Coronary artery (tissue), 2 donors: ENCODE measurements at places on chromosomes 4 and X.

- DNase-seq, result no peak
Observed at GRCh38 chr4:147638942-147639341, 21.7 kb downstream of the TMEM184C start.

DNA sequence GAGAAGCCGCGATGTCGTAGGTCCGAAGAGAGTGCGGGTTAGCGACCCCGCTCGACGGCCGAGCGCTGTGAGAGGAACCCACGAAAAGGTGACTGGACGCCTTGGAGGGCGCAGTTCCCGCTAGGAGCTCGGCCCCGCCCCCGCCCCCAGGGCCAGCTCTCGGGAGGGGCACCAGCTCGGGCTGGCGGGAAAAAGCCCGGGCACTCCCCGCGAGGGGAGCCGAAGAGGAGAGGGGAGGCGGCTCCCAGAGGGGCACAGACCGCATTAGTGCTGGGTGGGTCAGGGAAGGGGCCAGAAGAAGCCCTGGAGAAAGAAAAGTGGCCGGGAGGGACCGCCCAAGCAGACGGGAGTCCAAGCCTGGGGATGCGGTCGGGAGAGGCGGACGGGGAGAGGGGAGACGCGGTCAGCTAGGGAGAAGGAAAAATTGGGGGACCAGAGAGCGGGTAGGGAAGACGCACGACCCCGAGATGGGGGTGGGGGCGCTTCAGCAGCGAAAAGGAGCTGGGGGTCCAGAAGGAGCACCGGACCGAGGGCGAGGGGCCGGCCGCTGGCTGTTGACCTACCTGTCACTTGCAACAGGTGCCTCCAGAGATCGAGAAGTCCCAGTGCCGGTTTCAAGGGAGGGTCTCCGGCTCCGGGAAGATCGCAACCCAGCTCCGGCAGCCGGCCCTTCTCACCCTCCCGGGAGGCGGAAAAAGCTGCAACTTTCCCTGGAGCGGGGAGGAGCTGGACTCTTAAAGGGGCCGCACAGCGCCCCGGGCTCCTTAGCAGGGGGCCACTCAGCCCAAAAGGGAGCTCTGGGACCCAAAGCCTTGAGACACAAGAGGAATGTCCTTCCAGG is at the start of gene SYTL4:
Gene SYTL4 (minus strand): TSS at position 681 of the 841 bp plus-strand sequence. CDS start 30,084 bp downstream, outside the sequence.
- no peak for DNase-seq

DNA sequence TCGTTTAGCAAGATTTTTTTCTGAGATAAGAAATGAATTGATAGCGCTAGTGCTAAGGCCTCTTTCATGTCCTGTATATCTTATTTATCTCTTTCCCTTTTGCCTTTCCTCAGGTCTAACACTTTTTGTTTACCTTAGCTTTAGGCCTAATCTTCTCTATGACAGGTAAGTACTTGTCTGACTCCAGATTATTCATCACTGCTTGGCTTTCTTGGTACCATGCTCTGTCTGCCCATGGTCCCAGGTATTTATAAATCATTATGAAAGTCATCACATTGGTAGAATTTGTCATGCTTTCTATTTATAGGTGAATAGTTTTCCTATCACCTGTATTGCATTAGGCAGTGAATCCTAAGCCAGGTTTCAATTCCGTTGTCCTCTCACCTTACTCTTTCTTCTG is 99.5 kb upstream of the CTSO start:
- no peak for DNase-seq

GRCh38 chrX:79368441-79368840 is 1.3 kb upstream of the ITM2A start:
- DNase-seq, result no peak

DNA sequence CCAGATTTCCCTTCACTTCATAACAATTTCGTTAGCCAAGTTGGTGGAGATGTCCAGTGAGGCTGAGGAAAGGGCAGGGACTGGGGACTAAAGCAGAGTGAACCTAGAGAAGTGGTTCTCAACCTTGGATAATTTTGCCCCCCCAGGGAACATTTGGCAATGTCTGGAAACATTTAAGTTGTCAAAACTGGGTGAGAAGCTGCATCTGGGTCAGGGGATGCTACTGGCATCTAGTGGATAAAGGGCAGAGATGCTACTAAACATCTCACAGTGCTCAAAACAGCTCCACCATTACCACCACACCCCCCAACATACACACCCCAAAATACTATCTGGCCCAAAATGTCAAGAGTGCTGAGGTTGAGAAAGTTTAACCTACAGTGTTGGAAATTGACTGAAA is 32.0 kb upstream of the FGF16 start:
- no peak for DNase-seq

- DNase-seq, result no peak
Observed at GRCh38 chr4:121819216-121819965, 4.3 kb downstream of the CCNA2 start.

DNA sequence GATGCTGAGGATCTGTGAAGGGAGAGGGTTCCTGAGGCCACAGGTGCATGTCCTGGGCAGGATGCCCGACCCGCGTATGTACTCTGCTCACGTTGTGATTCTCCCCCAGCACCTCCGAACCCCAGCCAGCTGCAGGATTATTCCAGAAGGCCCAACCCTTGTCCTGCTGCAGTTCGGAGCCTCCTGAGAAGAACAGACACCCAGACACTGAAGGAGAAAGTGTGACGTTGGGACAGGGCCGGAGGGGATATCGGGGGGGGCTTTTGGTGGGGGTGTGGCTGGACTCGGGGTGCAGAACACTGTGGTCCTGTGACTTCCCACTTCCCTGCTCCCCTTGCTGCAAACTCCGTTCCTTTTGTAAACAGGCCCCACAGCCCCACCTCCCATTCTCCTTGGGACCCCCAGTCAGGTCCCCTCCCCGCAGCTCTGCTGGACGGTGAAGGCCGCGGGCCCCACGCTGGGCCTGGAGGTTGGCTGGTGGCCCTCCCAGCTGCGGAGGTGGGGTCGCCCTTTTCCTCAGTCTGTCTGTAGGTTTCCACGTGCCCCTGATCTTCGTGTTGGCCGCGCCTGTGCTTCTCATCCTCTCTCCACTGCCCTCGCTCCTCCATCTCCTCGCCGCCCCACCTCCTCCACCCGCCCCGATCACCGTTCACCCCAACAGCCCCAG is 83.0 kb upstream of the ADRA2C start:
- no peak for DNase-seq

DNA sequence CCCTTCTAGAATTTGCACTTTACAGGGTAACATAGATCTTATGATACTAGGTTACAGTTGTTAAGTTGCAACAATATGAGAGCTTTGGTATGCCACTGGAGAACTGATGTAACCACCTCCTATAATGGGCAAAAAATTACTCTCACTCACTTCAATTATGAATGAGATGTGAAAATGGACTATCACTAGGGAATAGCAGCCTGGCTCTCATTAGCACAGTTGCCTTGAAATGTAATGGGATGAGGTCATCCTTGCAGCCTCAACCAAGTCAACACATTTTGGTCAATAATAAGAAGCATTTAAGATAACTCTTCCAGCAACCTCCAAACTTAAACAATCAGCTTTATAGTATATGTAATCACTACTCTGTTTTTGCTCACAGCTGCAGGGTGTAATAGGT is 69.4 kb downstream of the TBC1D9 start:
- DNase-seq, result no peak

GRCh38 chr4:186039697-186040096 is 29.3 kb upstream of the TLR3 start:
- DNase-seq, result no peak

GRCh38 chr4:40377512-40378365 is 42.6 kb downstream of the CHRNA9 start:
- DNase-seq, result no peak

DNA sequence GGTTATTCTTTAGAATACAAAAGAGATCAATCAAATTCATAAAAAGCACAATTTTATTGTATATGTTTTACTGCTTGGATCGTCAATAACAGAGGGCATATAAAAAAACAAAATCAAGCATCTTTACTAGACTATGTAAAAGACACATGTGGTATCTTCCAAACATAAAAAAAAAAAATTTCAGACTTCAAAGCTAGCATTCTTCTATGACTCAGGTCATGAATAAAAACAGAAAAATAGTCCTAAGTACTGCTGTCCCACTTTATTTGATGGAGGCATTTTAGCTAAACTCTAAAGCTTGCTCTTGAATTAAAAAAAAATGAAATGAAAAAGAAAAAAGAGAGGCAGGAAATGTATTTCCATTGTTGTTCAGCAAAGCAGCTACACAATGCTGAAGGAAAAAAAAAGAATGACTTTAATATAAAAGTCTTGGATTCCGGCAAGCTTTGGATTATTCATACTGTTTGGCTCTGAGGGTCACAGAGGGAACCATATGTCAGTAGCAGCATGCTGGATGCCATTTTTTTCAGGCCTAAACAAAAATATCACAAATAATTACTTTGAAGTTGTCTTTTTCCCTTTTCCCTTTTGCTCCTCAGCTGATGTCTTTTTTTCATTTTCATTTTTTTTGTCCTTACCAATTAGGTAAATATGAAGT is 249.1 kb upstream of the DIAPH2 start:
- no peak for DNase-seq

GRCh38 chr4:57719456-57719855 is 609.3 kb upstream of the IGFBP7 start:
- no peak for DNase-seq
